Omental fat pad (tissue), 4 donors: ENCODE measurements at places on chromosomes 1 and 21.
A peak's percentile ranks its signal among the peaks of the same experiment; 100 is the strongest.

DNA sequence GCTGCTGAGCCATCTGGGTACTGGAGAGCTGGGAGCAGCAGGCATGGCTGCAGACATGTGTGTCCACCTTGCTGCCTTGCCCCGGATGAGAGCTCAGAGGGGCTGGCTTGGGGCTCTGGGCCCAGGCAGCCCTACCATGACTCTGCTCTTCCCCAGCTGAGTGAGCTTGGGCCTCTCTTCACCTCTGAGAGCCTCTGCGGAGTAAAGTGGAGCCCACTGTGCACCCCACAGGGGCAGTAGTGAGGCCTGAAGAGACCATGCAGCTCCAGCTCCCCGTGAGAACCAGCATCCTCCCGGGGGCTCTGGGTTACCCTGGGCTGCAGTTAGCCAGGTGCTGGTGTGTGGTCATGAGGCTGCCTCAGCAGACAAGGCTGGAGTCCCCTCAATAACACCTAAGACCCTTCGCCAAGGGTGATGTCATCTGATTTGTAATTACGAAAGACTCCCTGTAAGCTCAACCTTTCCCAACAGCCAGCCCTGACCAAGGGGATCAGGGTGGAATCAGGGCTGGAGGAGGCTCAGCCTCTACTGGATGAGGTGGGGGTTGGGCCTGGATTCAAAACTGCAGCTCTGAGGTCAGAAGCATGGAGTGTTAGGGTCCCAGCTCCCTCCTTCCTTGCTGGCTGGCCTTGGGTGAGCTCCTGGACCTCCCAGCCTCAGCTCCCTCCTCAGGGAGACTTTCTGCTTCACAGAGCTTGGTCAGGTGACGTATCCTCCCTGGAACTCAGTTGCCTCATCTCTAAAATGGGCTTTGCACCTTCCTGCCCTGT lies 308.0 kb downstream of the MATN1 start:
- DNase-seq: no peak

DNA sequence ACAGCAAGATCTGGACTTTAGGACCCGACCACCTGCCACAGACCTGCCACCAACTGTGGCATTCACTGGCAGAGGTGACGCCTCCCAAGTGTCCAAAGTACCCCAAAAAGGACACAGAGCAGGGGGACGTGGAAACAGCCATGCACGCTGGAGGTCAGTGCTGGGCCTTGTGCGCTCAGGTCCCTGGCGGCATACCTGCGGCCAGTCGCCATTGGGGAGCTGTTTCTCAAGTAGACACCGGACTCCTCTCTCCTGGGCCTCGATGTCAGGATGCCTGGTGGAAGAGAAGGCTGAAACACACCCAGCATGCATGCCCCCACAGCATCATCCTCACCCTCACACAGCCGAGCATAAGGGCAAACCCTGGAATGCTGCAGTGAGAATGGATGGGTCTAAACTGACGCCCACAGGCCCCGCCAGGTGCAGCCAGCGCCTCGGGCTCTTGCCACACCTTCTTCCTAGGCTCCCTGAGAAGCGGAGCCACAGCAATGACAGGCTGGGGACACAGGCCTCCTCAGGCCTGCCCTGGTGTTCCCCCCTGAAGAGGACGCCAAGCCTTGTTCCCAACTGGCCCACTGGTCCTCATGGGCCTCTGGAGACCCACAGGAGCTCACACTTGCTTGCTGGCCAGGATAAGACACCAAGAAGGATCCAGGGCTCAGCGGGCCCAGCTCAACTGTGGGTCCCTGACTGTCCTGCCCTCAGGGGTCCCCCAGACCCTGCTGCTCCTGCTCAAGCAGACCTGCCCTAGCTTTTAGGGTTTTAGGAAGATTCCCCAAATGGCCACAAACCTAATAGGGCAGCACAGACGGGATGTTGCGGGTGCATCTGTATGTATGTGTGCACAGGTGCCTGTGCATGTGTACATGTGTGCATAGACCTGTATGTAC lies 7.7 kb upstream of the SPATC1L start:
- DNase-seq: peak; percentile 3

DNA sequence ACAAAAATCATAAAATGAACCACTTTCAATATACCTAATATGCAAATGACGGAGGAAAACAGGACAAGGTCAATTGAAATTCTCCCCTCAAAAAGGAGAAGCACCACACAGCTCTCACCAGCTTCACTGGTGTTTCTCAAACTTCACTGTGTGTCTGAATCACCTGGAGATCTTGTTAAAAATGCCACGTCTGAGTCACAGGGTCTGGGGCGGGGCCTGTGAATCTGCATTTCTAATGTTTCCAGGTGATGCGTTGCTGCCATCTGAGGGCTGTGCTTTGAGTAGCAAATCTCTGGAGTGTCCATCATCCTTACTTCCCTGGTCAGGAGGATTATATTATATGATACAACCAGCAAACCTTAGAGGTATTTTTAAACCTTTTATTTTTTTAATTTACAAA lies 9.0 kb downstream of the CLDN19 start:
- no peak for DNase-seq

DNA sequence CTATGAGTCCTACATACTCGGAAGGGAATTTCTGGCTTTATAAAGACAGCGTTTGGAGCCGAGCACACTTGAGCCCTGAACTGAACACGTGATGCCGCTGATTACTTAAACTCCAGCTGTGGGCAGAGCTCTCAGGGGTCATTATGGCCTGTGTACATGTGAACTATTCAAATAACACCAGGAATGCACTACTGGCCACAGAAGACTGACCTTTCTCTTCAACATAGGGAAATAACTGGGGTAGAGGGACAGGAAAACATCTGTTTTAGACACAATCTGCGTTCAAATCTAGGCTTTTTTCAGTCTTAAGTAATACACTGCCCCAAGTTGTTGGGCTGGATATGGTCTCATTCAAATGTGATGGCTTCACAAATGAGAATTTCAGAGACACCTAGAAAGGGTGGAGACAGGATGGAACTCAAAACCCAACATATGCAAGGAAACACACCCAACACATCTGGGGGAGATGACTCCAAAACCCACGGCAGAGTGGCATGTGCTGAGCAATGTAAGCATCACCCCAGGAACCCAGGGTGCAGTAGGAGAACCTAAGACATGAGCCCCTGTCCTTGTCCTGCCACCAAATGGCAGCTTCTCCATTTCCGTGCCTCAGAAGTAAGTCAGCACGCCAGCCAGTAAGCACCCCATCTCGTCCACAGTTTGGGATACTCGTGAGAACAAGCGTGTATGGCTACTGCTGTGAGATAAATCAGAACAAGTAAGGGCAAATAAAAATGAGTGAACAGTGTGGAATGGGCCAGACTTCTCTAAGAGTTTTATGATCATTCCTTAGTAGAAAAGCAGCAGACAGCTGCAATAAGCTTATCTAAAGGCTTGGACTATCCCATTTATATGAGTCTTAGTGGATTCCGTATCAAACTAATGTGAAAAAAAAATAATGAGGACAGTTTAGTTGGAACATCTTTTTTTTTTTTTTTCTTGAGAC lies 24.9 kb downstream of the NID1 start:
- DNase-seq: no peak

- no peak for DNase-seq
These were observed 126.7 kb downstream of the CDC42BPA start for GRCh38 chr1:227191607-227192006.

DNA sequence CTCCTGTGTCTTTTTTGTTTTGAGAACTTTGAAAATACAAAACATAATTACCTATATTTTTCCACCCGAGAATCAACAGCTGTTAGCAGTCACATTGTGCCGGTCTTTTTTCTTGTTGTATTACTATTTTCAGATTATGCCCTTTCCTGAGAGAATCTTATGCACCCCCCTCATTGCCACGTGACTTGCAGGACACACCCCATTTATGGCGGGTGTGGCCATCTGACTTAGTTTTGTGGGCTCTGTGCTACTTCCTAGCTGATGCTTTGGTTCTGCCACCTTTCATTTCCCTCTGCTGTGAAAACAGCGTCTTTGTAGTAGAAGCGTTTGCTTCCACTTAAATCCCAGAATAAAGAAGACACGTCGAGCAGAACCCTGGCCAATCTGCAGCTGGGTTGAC lies 82.8 kb upstream of the SOX13 start:
- DNase-seq: no peak

DNA sequence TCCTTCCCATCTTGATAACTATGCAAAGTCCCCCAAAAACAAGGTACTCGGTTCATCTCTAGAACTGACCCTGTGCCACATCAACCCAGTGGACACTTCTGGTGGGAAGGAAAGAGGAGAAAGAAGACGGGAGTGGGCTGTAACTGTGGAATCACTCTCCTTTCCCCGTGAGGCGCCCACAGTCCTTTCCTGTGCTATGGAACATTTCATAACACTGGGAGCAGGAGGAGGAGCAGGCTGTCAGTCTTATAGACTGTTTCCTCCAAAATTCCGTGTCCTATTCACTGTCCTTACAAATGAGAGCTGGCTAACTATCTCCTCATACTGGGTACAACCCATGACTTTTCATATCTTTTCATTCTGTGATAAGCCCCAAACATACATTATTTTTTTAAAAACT lies 40.7 kb downstream of the PLEKHA6 start:
- no peak for DNase-seq

DNA sequence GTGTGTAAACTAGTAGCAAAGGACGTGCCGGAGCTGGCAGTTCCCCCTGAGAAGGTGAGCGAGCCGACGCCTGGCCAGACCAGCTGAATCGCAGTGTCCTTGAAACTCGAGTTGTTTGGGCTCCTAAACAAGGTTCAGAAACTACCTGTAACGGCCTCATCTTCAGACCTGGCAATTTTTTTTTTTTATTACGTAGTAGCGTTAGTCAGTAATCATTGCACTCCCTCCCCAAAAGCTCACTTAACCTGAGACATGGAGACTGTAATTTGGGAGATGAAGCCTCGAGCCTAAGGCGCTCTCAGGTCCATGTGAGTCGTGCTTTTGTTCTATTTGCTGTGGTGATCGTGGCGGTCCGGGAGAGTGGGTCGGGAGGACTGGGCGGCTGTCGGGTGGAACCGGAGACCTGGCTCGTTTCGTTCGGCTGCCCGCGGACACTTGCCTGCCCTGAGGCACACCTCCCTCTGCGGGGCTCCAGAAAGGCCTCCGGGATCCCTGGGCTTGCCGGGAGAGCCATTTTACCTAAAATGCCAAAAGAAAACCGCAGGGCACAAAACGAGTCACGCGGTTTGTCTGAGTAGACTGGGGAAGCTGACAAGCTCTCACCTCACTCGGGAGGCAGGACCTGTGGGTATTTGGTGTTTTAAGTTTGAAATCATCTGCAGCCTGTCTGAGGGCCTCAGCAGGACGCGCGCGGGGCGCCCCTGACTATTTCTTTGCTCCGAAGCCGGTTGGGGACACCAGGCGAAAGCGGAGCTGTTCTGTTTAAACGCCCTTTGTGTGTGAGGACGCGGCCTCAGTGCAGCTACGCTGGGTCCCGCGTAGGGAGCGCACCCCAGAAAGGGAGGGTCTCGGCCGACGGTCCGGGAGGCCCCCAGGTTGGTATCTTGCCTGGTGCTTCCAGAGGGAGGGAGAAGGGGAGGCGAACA lies 722 bp downstream of the LHX8 start:
- no peak for DNase-seq

DNA sequence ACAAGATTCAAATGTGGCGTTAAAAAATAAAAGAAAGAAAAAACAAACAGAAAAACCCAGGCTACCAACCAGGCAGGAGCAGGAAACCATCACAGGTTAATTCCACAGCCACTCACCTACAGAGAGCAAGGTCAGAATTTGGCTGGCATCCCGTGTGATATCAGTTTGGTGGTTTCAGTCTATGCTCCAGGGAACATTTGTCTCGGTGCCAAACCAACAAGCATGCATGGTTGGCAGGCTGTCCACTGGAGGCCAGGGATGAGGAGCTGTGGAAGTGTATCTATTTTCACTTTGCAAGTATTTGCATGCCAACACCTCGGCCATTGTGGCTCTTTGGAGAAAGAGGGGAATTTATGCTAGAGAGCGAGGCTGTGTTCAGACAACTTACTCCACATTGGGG lies 53.1 kb upstream of the PROX1 start:
- DNase-seq: no peak

DNA sequence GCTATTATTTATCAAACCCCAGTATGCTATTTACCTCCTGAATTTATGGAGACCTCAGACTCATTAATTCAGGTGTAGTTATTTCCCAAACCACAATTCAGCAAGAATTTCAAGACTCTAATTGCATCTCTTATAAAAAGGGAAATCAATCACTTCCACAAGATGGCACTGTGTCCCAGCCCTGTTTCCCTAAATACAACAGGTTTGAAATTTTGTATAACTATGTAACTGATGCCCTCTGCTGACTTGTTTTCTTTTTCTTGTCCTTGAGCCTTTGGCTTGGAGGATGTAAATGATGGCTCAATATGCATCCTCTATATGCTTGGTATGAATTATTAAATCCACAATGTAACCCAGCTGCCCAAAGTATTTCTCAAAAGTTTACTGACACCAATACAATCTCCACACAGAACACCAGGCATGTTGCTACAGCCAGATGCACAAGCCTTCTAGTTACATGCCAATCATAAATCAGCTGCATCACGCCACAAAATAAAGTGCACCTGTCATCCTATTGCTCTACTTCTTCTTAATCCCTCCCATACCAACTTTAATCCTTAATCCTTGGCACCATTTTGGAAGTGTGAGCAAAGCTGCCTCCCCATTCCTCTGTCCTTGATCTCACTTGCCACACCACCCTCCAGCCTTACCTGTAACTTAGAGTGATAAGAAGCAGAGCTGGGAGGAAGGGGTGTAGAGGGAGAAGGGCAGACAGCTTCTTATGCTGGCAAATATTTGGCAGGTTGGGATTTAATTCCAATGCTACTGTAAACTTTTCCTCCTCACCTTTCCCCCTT lies 9.0 kb downstream of the C1orf105 start:
- DNase-seq: no peak

GRCh38 chr21:45308194-45309068 lies 20.7 kb upstream of the POFUT2 start:
- no peak for DNase-seq

GRCh38 chr1:43285269-43285990 lies at the start of gene C1orf210:
Gene C1orf210, minus strand, starts transcription at chr1:43285581. Its CDS starts 2,311 bp downstream, at chr1:43283270.
- no peak for DNase-seq

DNA sequence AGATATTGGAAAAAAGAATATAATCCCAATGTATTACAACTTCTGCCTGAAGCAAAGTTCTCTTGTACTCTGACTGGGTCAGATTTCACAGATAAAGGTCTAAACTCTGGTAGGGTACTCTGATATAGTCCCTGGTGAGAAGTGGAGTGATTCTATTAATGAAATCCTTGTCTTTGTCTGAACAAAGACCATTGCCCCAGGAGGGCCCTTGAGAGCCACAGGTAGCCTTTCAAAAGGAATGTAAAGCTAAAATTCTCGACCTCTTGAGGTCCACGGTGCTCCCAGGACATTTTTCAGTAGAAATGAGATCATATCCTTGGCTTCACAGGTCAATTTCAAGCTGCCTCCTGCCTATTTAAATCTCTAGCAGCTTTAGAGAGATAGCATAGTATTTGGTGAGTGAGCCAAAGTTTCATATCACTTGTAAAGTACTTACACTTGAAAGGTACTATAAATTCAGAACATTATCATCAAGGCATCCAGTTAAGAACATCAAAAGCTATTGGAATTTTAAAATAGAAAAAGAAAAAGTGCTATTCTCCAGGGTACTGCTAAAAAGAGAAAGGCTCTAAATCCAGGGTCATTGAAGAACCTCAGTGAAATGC lies 10.1 kb downstream of the TNNI3K start:
- no peak for DNase-seq
